CD4-positive, alpha-beta T cell treated with Interleukin-15 for 4 hours (primary cell): ENCODE measurements at places on chromosomes 12 and 14.

GRCh38 chr12:123945287-123946151, 27.1 kb downstream of the CCDC92 start:
- no peak for DNase-seq

DNA sequence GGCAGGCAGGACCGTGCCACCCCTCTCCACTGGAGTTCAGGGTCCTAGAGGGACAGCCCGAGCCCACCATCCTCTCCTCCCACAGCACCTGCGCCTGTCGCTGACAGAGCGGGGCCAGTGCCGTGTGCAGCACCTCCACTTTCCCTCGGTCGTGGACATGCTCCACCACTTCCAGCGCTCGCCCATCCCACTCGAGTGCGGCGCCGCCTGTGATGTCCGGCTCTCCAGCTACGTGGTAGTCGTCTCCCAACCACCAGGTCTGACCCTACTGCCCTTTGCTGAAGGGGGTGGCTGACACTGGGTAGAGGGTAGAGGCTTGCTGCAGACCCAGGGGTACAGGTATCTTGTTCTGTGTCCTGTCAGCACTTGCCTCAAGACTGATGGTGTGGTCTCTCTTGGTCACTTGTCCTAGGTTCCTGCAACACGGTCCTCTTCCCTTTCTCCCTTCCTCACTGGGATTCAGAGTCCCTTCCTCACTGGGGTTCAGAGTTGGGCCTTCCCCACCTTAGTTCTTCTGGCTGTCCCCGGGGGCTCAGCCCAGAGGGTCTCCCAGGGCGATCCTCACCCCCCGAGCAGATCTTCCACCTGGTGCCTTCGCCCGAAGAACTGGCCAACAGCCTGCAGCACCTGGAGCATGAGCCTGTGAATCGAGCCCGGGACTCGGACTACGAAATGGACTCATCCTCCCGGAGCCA, 42.0 kb downstream of the SH2B3 start:
- no peak for DNase-seq

DNA sequence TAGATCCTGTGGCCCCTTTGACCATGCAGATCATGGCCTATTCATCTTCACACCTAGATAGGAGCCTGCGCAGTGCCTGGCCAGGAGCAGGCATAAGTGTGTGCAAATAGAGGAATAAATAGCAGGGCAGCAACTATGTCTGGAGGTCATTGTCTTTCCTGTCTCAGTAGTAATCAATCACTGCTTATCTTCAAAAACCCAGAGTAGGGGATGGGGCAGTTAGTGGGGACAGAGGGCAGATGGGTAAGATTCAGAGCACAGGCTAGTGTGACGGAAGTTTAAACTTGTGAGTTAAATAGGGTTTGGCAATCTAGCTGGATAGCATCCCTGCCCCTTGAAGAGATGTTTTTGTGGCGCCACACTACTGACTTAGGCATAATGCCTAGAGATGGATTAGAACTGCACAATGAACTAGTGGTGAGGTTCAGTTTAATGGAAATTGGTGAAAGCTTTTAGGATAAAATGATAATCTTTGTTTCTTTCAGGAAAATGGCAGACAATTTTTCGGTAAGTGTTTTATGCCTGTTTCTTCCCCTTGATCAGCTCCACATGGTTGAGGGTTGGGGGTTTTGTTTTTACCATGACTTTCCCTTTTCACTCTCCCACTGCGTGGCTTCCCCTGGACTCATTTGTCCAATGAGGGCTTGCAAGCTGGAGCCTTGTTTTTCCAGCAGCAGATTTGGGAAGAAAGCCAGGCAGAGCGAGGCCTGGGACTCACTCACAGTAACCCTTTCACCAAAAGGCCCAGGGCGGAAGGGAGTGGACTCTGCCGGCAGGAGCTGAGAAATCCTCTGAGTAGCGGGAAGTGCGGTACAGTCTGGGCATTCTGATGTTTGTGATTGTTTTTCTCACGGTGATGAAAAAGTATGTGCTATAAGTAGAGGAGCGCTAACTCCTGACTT, 8.1 kb downstream of the LGALS3 start:
- DNase-seq: no peak

GRCh38 chr12:125525879-125526278, 460.6 kb downstream of the AACS start:
- no peak for DNase-seq

DNA sequence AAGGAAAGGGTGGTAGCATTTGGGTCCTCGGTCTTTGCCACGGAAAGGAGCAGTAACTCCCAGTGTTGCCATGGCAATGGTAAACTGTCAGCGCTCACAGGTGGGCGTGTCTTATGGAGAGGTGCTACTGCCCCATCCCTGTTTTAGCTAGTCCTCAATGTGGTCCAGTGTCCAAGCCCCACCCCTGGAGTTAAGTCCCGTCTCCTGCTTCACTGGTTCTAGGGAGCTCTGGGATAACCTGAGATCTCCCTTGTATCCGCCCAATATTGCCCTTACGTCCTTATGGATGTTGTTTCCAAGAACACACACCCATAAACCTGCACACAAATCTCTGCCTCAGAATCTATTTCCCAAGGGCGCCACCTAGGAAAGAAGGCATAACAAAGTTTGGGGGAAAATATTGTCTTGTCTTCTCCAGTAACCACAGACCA, 64.2 kb downstream of the SPRING1 start:
- no peak for DNase-seq

GRCh38 chr14:54447231-54447692, 6.1 kb upstream of the CNIH1 start:
- DNase-seq: no peak
